ENCODE measurements at places on chromosomes 11 and 22. TPM values are rescaled to one million over a fixed set of nuclear protein-coding genes. Genes with fewer than 3 reads are reported as not detected.

KMT2A gene
- 139 TPM for total RNA-seq

SLC22A25 gene
- not detected for total RNA-seq

TTC9C gene
- total RNA-seq: 39.4 TPM

SLC6A5 gene
- total RNA-seq: not detected

OR6X1 gene
- not detected for total RNA-seq

OR51B4 gene
- total RNA-seq: not detected

MTA2 gene
- 163 TPM for total RNA-seq

KCNK7 gene
- 0.69 TPM for total RNA-seq

DNA sequence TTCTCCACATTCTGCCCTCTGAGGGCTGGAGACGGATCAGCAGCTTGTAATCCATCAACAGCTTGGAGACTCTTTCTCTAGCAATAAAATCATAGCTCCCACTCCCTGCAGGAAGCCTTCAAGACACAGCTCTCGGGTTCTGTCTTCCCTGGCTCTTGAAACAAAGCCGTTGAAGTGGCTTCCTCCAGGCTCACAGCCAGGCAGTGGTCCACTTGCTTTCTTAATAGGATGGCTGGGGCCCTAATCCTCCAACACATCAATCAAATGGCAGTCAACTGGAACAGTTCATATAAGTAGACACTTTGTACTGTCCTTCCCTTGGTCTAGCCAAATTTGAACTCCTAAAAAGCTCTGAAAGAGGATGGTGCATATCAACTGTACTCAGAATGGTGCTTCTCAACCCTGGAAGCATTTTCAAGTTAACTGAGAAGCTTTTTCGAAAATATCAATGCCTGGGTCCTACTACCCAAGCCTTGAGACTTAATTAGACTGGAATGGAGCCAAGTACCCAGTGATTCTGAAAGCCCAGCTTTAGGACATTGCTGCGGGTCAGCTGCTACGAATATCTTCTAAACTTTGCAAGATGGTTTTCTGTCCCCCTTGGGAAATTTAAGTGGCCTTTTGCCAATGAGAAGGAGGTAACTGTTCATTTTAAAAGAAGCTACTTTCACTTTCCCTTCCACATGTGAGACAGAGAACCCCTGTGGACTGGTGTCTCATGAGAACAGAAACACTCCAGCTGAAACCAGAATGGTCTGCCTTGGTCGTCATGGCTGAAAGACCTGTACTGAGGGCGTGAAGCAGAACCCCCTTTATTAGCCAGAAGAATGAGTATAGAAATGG lies 74.7 kb downstream of the SC5D start:
- no peak for DNase-seq
- no peaks in the 10 kb centered on the region for H3K36me3 ChIP-seq
- no peak overlapping the region for H3K4me3 ChIP-seq
- no peak overlapping the region for H3K27ac ChIP-seq
- peaks cover 13% of the 10 kb centered on the region for H3K27me3 ChIP-seq

DNA sequence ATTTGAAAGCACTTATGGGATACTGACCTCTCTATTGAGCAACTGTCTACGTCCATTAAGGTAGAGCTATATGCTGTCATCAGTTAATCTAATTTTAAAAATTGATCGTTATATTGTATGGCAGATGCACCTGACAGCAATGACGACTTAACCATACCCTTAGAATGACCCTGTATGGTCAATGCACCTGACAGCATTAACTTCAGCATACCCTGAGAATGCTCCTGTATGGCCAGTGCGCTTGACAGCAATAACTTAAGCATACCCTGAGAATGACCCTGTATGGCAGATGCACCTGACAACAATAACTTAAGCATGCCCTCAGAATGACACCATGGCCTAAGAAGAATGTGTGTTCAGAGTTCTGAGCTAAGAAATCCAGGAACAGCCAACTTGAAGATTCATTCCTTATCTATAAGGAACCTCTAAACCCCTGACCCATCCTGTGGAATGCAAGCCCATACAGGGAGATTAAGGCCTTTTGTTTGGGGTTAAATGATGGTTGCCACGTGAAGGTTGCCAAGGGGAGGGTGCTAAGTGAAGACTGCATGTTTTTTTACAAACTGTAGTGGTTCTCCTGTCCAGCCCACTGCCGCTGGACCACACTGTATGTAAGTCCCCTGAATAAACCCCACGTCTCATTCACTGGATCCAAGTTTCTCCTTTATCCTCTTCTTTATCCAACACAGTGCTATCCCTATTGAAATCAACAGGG lies 138.3 kb downstream of the GUCY1A2 start:
- no peak for DNase-seq
- no peak overlapping the region for H3K4me3 ChIP-seq
- H3K4me1 ChIP-seq: no peaks in the 10 kb centered on the region
- H3K27ac ChIP-seq: no peak overlapping the region

DNA sequence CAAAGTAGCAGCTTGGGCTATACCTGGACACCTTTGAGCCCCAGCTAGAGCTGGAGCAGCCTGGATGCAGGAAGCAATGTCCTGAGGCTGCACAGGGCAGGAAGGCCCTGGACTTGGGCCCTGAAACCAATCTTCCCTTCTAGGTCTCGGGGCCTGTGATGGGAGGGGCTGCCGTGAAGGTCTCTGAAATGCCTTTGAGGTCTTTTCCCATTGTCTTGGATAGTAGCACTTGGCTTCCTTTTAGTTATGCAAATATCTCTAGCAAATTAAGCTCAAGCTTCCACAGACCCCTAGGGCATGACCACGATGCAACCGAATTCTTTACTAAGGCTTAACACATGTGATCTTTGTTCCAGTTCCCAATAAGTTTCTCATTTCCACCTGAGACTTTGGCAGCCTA lies 40.0 kb downstream of the LINC01488 start:
- H3K4me1 ChIP-seq: no peaks in the 10 kb centered on the region
- no peaks in the 10 kb centered on the region for H3K36me3 ChIP-seq
- H3K27ac ChIP-seq: no peak overlapping the region

GRCh38 chr11:127307700-127308099 lies 307.1 kb upstream of the KIRREL3 start:
- no peak for DNase-seq
- H3K36me3 ChIP-seq: no peaks in the 10 kb centered on the region
- no peak overlapping the region for H3K4me3 ChIP-seq
- no peak overlapping the region for H3K27ac ChIP-seq

- no peak overlapping the region for H3K27ac ChIP-seq
- H3K4me1 ChIP-seq: peaks cover 4% of the 10 kb centered on the region
- no peaks in the 10 kb centered on the region for H3K36me3 ChIP-seq
- DNase-seq: no peak
- H3K4me3 ChIP-seq: no peak overlapping the region
Observed at GRCh38 chr11:3103076-3103475, 45.9 kb upstream of the CARS1 start.

DNA sequence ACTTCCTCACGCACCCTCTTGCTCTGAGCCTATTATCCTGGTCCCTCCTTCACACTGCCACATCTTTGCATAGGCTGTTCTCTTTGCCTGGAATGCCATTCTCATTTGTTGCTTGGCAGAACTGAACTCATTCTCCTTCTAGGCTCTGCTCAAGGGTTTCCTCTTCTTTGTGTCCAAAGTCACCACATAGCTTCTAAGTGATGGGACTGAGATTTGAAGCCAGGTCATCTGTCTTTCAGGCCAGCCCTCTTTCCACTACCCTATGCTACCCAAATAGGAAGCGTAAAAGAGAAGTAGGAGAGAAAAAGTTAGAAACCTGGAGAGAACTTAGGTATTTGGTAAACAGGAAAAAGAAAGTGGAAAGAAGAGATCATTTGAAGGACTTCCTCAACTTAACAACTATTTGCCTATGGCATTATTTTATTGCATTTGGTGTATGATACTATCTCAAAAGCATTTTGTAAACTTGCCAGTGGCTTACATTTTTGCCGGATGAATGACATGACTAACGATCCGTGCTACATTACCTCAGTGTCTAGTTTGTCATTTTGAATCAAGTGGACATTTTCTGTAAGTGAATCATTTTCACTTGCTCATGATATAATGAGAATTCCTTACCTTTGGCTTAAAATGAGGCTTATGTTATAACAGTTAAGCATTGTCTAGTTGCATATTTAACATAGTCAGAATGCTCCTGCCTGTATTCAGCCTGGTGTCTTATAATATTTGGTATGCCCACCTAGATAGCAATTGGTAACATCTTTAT lies 18.5 kb downstream of the NF2 start:
- peaks cover 94% of the 10 kb centered on the region for H3K4me1 ChIP-seq
- peak; percentile 99 for DNase-seq
- no peaks in the 10 kb centered on the region for H3K27me3 ChIP-seq
- peak overlapping the region; percentile 83 for H3K27ac ChIP-seq
- peak overlapping the region; percentile 11 for H3K4me3 ChIP-seq

DNA sequence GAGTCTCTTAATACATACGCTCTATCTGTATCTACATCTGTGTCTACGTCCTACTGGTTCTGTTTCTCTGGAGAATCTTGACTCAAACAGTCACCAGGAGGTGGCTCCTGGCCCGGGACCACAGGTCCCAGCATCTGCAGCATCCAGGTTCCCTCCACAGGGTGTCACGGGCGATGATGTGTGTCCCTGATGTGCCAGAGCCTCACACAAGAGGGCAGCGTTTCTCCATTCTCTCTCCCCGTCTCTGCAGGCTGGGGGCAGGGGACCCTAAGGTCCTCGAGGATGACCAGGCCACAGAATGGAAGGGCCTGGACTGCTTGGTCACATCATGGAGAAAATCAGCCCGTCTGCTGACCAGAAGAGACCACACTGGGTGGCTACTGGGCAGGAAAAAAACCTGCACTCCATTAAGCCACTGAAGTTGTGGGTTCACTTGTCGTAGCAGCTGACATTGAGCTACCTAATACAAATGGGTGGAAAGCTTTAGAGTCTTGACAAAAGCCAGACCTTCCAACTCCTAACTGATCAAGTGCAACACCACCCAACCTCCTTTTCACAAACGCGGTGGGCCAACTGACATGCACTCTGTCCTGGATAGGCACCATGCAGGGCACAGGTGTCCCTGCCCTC lies 392.5 kb downstream of the CTTN start:
- H3K27ac ChIP-seq: no peak overlapping the region
- no peak for DNase-seq
- no peaks in the 10 kb centered on the region for H3K36me3 ChIP-seq
- no peak overlapping the region for H3K4me3 ChIP-seq
- H3K27me3 ChIP-seq: no peaks in the 10 kb centered on the region

DNA sequence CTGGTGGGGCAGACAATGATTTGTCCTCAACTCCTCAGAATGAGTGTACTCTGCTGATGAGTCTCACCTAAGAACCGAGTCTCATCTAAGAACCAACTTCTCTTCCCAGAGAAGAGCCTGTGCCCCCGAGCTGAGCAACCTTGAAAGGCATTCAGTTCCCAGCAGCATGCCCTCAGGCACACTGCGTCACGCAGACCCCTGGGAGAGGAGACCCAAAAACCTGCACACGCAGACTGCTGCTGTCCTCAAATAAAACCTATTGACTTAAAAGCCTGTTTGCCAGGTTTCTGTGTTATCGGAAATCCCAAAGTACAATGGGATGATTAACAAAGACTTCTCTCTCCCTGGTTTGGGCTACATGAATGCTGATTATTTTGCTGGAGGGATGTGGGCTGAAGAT lies 121.2 kb downstream of the C11orf58 start:
- H3K27me3 ChIP-seq: no peaks in the 10 kb centered on the region
- no peak for DNase-seq
- H3K4me1 ChIP-seq: no peaks in the 10 kb centered on the region
- no peak overlapping the region for H3K4me3 ChIP-seq

GRCh38 chr11:124238512-124238911 lies 2.4 kb upstream of the OR8G1 start:
- no peaks in the 10 kb centered on the region for H3K27me3 ChIP-seq
- no peak overlapping the region for H3K27ac ChIP-seq
- no peak overlapping the region for H3K4me3 ChIP-seq
- H3K36me3 ChIP-seq: no peaks in the 10 kb centered on the region
- no peak for DNase-seq

DNA sequence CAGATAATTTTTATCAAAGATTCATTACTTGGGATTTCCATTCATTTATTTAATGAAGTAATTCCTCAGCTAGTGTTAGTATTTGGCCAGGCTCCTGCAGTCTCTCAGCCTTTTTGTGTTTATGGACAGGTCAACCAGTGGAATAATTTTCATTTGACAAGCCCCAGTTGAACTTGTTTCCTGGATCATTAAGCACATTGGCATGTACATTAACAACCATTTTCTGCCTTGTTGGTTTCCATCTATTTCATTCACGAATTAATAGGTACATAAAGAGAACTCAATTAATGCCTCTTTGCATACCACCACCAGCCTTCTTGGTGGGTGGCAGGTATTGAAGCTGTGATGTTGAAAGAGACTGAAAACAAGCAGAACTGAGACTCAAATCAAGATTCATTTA lies 745.2 kb downstream of the KCNA4 start:
- no peak overlapping the region for H3K27ac ChIP-seq
- no peaks in the 10 kb centered on the region for H3K27me3 ChIP-seq
- no peaks in the 10 kb centered on the region for H3K4me1 ChIP-seq
- no peak overlapping the region for H3K4me3 ChIP-seq
- DNase-seq: no peak

- no peaks in the 10 kb centered on the region for H3K36me3 ChIP-seq
- DNase-seq: no peak
- no peak overlapping the region for H3K27ac ChIP-seq
- H3K4me1 ChIP-seq: no peaks in the 10 kb centered on the region
- no peak overlapping the region for H3K4me3 ChIP-seq
Observed at GRCh38 chr22:27100789-27101188, 443.4 kb downstream of the MIAT start.

- H3K27ac ChIP-seq: peak overlapping the region; percentile 99
- peaks cover 14% of the 10 kb centered on the region for H3K4me1 ChIP-seq
- no peak for DNase-seq
- H3K36me3 ChIP-seq: 0 out of 2 replicates have a peak, but pooled peaks cover 6% of the 10 kb centered on the region
Observed at GRCh38 chr11:119100994-119101758, 477 bp downstream of the DPAGT1 start.

- no peak for DNase-seq
- peak overlapping the region; percentile 88 for H3K27ac ChIP-seq
- peak overlapping the region; percentile 65 for H3K4me3 ChIP-seq
- no peaks in the 10 kb centered on the region for H3K36me3 ChIP-seq
- H3K4me1 ChIP-seq: peaks cover 60% of the 10 kb centered on the region
Observed at GRCh38 chr11:67371189-67371910, 2.0 kb downstream of the CLCF1 start.

- H3K4me1 ChIP-seq: no peaks in the 10 kb centered on the region
- H3K27me3 ChIP-seq: no peaks in the 10 kb centered on the region
- H3K27ac ChIP-seq: no peak overlapping the region
- H3K4me3 ChIP-seq: no peak overlapping the region
- no peaks in the 10 kb centered on the region for H3K36me3 ChIP-seq
Observed at GRCh38 chr11:112620621-112621394, 340.4 kb upstream of the NCAM1 start.

GRCh38 chr22:37819105-37819433 lies 4.1 kb upstream of the GALR3 start:
- H3K36me3 ChIP-seq: no peaks in the 10 kb centered on the region
- H3K4me1 ChIP-seq: no peaks in the 10 kb centered on the region
- H3K27ac ChIP-seq: no peak overlapping the region
- no peaks in the 10 kb centered on the region for H3K27me3 ChIP-seq

DNA sequence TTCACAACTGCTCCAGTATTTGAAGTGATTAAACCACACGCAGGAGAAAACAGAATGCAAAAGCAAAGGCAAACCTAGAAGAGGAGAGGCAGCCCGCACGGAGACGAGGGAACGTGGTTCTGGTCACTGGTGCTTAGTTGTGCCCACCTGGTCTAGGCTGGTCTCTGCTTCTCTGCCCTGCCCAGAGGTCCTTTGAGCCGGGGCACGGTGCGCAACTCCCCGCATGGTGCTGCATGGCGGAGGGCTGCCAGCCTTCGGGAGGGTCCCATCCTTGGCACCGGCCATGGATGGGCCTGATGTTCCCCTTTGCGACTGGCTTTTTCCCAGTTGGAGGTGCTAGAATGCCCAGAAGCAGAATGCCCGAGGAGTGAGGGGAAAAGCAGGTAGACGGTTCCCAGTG lies 46.1 kb downstream of the KCNC1 start:
- H3K36me3 ChIP-seq: no peaks in the 10 kb centered on the region
- H3K27me3 ChIP-seq: no peaks in the 10 kb centered on the region
- H3K4me3 ChIP-seq: no peak overlapping the region
- no peak overlapping the region for H3K27ac ChIP-seq
